Activated CD4-positive, alpha-beta T cell treated with anti-CD3 and anti-CD28 coated beads for 36 hours (primary cell): ENCODE measurements at places on chromosomes 7 and 10.

DNA sequence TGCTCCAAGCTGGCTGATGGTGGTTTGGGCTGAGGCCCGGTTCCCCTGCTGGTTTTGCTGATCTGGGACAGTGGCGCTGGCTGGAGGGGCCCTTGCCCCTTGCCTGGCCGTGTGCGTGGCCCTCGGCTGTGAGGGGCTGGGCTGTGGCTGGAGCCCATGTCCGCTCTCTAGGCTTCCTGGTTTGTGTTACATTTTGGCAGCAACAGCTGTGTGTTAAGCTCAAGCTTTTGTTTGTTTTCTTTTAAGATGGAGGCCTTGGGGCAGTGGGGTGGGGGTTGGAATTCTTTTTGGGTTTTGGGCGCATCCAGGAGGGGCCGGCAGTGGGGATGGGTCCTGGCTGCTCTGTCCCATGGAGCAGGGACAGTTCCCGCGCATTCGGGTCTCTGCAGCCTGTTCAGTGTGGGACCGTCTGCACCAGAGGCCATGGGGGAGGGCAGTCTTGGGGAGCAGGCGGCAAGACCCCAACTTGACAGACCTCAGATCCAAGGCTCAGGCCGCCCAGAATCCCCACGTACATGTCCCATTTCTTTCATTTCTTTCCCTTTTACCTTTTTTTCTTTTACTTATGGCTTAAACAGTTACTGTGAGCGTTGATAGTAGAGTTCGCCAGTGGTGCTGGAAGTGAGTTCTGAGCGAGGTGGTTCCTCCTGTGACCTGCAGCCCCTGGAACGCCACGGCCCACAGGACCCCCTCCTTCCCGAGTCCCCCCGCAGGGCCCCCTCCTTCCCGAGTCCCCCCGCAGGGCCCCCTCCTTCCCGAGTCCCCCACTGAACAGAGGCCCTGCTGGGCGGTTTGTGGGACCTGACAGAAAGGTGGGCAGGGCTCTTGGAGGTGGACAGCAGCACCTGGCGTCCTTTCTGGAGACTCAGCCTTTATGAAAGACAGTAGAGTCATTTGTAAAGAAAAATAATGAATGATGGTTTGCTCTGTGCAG lies 75.3 kb downstream of the INPP5A start:
- no peak for DNase-seq

GRCh38 chr10:5364374-5364773 lies 392 bp upstream of the UCN3 start:
- no peak for DNase-seq

DNA sequence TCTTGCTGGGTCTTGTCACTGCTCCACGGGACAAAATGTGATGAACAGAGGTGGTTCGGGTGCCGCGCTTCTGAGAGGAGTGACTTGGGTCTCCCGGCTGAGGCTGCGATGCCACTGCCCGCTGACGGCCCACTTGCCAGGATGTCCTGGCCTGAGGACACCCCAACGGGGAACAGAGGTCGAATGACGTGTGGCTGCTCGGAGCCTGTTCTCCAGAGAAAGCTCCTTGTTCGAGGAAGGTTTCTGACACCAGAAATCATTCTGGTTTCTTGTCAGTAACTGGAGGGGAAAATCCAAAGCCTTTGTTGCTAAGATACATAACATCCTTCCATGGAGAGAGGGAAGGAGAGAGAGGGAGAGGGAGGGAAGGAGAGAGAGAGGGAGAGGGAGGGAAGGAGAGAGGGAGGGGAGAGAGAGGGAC lies 236.4 kb downstream of the WDR37 start:
- DNase-seq = no peak

- peak; percentile 86 for DNase-seq
Measured at GRCh38 chr7:3042861-3043489, 692 bp downstream of the CARD11 start.

- DNase-seq = no peak
Measured at GRCh38 chr10:63042256-63042655, 90.9 kb upstream of the NRBF2 start.

DNA sequence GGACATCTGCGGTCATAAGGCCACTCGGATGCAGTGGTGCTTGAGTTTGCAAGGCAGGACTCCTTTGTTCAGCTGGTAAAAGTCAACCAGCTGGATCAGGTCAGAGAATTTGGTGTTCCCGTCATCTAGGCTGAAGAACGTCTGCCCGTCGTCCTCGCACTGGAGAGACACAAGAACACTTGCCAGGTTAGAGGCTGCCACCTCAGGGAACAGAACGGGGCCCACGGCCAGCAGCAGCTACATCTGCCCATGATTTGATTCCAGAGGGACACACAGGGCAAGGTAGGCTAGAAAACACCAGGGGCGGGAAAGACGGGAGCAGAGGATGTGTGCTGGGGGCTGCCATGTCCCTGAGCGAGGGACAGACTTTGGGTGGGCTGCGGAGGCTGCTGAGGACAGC lies 27.7 kb upstream of the DDC start:
- no peak for DNase-seq

DNA sequence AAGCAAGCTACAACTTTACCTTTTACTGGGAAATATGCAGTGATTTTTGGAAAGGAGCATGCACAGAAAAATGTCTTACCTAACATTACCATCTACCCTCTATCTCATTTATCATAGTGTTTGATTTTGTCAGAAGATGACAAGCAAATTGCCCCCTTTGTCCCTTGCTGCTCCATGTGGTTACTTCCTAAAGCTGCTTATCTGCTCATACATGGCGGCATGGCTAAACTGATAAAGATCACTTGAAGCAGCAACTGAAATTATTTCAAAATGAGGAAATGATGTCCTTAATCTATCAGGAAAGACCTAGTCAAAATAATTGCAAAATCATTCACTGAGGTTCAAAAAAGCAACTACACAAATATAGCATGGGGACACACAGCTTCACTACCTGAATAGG lies 1198.5 kb upstream of the SORCS1 start:
- DNase-seq = no peak

GRCh38 chr10:121627876-121628581 lies 29.8 kb upstream of the FGFR2 start:
- no peak for DNase-seq
